ENCODE measurements at places on chromosomes 5 and 9. TPM values are rescaled to one million over a fixed set of nuclear protein-coding genes. Genes with fewer than 3 reads are reported as not detected.

- peaks cover 15% of the 10 kb centered on the region for H3K4me1 ChIP-seq
- H3K27ac ChIP-seq, result no peak overlapping the region
- no peaks in the 10 kb centered on the region for H3K36me3 ChIP-seq
- no peaks in the 10 kb centered on the region for H3K27me3 ChIP-seq
- no peak for DNase-seq
These were observed 1.2 kb upstream of the SLC4A9 start for GRCh38 chr5:140358738-140359310.

GRCh38 chr9:36144309-36145232, 8.0 kb downstream of the GLIPR2 start:
- no peak overlapping the region for H3K4me3 ChIP-seq
- peaks cover 60% of the 10 kb centered on the region for H3K36me3 ChIP-seq
- DNase-seq, result no peak
- H3K4me1 ChIP-seq, result peaks cover 60% of the 10 kb centered on the region
- H3K27ac ChIP-seq, result no peak overlapping the region

DNA sequence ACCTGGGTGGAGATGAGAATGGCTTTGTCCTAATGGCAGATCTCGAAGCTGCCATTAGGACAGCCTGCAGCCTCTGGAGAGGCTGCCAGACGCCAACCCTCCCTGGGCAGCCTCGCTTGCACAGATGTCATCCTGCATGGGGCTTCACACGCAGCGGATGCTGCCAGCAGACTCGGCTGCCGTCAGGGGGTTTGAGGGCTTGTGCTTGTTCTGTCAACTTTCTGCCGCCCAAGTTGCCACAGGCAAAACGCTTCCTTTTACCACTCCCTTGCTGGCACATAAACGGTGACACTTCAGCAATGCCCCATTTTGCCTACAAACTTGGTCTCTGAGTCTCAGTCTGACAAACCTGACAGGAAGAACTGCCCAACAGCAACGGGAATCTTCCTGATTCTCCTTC, 24.7 kb downstream of the DAP start:
- H3K36me3 ChIP-seq, result peaks cover 29% of the 10 kb centered on the region
- H3K27ac ChIP-seq, result no peak overlapping the region
- no peak for DNase-seq
- H3K27me3 ChIP-seq, result no peaks in the 10 kb centered on the region

- peak; percentile 5 for DNase-seq
- H3K27ac ChIP-seq, result no peak overlapping the region
- no peaks in the 10 kb centered on the region for H3K4me1 ChIP-seq
- no peaks in the 10 kb centered on the region for H3K27me3 ChIP-seq
- H3K36me3 ChIP-seq, result no peaks in the 10 kb centered on the region
- H3K4me3 ChIP-seq, result no peak overlapping the region
These were observed 78.5 kb downstream of the KIF4B start for GRCh38 chr5:155091768-155092717.

- no peaks in the 10 kb centered on the region for H3K36me3 ChIP-seq
- no peak for DNase-seq
- H3K4me3 ChIP-seq, result no peak overlapping the region
- H3K27me3 ChIP-seq, result no peaks in the 10 kb centered on the region
- H3K27ac ChIP-seq, result no peak overlapping the region
These were observed 38.8 kb upstream of the BOD1 start for GRCh38 chr5:173655196-173655797.

DNA sequence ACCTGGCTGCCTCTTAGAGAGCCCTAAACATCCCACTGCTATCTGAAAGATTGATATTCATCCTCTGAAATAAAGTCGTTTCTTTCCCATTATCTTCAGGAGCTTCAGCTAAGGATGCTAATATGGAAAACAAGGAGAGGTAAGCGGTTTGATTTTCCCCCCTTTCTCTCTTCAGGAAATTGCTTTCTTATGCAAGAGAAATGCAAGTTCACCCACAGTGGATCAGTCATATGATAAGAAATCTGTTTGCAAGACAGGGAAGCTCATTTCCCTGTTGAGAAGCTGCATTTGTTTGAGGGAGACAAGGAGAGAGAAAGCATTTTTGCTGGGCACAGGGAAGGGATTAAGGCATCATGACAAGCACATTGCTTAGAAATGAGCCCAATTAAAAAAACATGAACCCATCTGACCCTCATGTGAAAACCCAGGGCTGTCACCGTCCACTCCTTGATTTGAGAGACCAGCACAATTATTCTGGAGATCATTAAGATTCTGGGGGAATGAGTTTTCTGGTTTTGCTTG, 53.7 kb upstream of the BOD1 start:
- H3K36me3 ChIP-seq, result no peaks in the 10 kb centered on the region
- DNase-seq, result peak; percentile 19
- peaks cover 14% of the 10 kb centered on the region for H3K4me1 ChIP-seq
- H3K27me3 ChIP-seq, result peaks cover 3% of the 10 kb centered on the region
- no peak overlapping the region for H3K27ac ChIP-seq
- no peak overlapping the region for H3K4me3 ChIP-seq

- no peak overlapping the region for H3K27ac ChIP-seq
- H3K36me3 ChIP-seq, result no peaks in the 10 kb centered on the region
- no peak overlapping the region for H3K4me3 ChIP-seq
- DNase-seq, result no peak
These were observed 5.1 kb upstream of the ARSI start for GRCh38 chr5:150307617-150308426.

Gene TSSK1B
- total RNA-seq, result not detected

Gene ARID3C
- 0.09 TPM for total RNA-seq

Gene CD72
- 1.6 TPM for total RNA-seq

Gene OR1N2
- total RNA-seq, result not detected

Gene MROH2B
- total RNA-seq, result not detected

All from muscle of leg (tissue), 16 donors.